NCI-H187 treated with DMSO at 0.1 percent for 48 hours (cell line): ENCODE measurements at places on chromosomes 2 and 18.

GRCh38 chr18:72674710-72675109 is 130.6 kb upstream of the CBLN2 start:
- DNase-seq, result no peak

DNA sequence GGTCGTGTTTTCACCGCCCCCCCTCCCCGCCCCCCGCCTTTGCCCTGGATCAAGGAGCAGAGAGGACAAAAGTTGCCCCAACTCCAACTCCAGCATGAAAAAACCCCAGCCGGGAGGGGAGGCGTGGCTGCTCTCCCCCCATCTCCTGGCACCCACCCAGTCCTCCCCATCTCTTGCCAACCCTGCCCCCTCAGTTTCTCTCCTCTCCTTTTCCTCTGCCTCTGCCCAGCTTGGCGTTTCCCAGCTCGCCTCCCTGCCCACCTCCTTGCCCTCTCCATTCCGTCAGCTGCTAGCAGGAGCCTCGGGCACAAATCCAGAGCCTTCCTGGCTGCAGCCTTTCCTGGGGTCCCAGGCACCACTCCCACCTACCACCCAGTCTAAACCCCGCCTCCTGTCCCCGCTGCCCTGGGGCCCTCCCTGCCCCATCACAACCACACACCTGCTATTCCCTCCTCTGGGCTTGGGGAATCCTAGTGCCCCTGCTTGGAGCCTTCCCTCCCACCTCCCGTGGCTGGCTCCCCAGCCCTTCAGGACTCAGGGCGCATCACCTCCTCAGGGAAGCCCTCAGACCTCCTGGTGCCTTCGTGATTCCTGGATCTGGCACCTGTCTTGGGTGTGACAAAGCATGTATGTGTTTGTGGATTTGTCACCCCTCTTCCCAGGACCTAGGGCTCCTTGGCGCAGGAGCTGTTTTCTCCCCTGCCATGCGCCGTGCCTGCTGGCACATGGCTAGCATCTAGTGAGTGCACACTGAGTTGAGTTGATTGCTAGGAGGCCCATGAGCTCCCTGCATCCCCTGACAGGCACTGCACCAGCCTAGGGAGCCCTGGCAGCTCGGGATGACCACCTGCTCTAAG is 209.1 kb downstream of the TFCP2L1 start:
- DNase-seq, result no peak

- no peak for DNase-seq
Measured at GRCh38 chr2:67898595-67898994, 164.2 kb downstream of the C1D start.

DNA sequence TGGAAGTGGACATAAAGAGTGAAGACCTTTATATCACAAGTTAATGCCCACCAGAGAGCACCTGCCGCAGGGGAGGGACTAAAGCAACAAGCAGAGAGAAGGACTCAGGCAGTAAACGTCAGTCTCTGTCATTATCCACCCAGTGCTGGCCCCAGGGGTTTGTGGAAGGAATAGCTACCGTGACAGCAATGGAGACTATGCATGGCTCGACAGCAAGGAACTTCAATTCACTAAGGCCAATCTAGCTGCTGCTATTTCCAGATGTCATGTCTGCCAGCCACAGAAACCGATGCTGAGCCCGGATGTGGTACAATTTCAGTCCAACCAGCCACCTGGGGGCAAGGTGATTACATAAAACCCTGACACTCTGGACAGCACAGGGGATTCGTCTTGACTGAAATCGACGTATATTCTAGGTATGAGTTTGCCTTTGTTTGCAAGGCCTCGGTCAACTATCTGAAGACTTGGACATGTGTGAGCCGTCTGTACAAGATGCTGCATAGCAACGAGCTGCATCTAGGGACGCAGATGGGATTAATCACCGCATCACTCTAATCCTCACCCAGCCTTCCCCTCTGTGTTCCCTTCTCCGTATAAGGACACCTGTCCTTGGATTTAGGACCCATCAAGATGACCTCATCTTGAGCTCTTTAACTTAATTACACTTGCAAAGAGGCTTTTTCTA is 154.1 kb upstream of the SH3BP4 start:
- DNase-seq, result no peak

- no peak for DNase-seq
Measured at GRCh38 chr2:33126958-33127357, 180.2 kb downstream of the LTBP1 start.

DNA sequence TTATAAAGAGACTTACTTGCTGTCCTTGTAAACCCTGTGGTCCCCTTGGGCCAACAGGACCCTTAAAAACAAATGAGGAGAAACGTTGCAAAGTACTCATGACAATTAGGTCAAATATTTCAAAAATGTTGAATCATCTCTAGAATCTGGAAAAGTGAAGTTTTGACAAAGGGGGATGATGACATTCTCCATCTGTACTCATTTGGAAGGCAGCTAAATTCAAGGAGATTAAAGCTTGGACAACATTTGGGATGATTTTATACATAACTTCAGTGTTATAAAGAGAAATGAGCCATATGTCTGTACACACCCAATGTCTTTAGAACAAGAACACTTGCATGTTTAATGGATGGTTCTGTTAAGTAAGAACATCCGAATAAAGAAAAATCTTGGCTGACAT is 92.9 kb downstream of the COL5A2 start:
- no peak for DNase-seq

- DNase-seq, result no peak
Measured at GRCh38 chr18:45617284-45617683, 2.0 kb downstream of the SLC14A2 start.

DNA sequence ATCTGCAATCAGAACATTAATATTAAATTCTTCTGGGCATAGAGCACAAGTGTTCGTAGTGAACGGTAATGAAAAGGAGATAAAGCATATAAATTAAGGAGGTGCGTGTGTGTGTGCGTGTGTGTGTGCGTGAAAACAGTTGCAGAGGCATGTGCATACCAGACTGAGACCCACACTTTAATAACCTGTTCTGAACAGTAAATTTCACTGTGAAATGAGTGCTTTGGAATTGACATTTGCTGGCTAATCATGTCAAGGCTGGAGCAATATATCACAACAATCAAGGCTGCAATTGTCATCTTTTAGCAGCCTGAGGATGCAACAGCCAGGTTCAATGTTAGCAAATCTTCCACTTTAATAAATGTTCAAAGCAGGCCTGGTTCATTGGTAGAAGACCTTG is 57.9 kb downstream of the DCDC2C start:
- no peak for DNase-seq

GRCh38 chr2:96156926-96157648 is 11.8 kb upstream of the DUSP2 start:
- DNase-seq, result no peak

- DNase-seq, result no peak
Measured at GRCh38 chr2:236289766-236290462, 25.7 kb upstream of the ASB18 start.

- no peak for DNase-seq
Measured at GRCh38 chr2:159497256-159497655, 119.1 kb downstream of the BAZ2B start.

DNA sequence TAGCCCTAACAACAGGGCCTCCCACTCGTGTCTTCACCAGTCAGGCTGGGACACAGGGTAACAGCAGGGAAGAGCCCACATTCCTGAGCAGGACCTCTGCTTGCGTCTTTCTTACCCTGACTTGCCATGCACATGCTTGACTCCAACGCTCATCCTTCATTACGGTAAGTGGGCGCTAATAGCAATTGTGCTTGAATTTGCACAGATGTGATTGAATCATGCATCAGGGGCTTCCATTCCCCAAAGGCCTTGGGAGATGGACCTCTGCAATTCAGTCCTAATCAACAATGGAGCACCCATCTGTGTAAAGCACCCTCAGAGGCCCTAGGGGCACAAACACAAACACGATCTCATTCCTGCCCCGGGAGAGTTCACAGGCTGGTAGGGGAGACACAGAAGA is 13.5 kb downstream of the TEX51 start:
- DNase-seq, result no peak

GRCh38 chr2:207490441-207490840 is 39.3 kb upstream of the CREB1 start:
- DNase-seq, result no peak

- no peak for DNase-seq
Measured at GRCh38 chr2:10738192-10738591, 16.8 kb downstream of the ATP6V1C2 start.

DNA sequence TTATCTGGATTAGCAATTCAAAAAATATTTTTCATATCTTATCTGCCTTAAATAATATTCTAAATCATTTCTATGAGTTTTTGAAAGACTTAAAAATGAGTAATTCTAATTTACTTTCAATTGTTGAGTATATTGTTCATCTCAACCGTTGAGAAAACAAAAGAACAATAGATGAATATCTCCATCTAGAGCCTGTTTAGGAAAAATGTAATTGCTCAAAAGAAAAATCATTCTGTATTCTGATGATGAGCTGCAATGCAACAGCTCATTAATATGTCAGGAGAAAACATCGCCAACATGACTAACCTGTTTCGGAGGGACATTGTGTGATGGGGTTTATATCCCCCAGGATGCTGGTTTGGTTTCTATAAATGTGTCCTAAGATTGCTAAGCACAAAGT is 417.6 kb downstream of the SUCLG1 start:
- DNase-seq, result no peak

GRCh38 chr2:102112692-102113665 is 29.6 kb upstream of the IL1R1 start:
- DNase-seq, result no peak

- DNase-seq, result no peak
Measured at GRCh38 chr2:68932402-68932801, 20.3 kb downstream of the GKN2 start.

DNA sequence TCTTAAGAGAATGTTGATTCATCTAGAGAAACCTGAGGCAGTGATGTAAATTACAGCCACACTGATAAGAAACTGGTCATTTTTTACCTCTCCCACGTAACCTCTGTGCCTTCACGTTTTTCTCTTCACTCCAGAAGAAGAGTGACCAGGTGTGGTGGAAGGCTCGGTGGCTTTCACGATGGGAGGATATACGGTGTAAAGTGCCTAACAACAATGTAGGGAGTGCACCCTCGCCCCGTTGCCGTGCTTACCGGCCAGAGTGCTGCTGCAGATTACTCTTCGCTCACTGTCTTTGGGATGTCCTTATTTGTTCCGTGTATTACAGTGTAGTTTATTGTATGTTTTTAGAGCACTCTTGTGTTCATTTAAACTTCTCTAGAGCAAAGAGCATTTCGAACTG is 46.5 kb downstream of the NCK2 start:
- no peak for DNase-seq

GRCh38 chr2:230244211-230244610 is 18.7 kb downstream of the SP140 start:
- DNase-seq, result no peak

GRCh38 chr2:239305222-239305575 is 95.6 kb downstream of the HDAC4 start:
- no peak for DNase-seq

- no peak for DNase-seq
Measured at GRCh38 chr18:60980422-60981005, 352.7 kb upstream of the CDH20 start.

DNA sequence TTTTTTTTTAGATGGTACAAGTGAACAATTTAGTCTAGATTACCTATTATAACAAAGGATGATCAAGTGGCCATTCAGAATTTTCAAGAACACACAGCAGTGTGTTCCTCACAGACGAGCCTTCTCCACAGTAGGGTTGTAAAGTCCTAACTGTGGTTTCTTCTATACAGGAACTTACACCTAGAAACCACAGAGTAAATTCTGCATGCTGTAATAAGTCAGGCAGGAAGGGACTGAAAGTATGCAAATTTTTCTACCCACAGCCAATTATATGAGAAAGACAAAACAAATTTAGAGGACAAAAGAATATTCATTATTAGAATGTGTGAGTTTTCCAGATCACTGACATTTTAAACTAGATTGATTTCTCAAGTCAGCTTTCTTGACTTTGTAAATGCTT is 99.5 kb downstream of the RBMS1 start:
- DNase-seq, result no peak

GRCh38 chr2:210429403-210430137 is 47.0 kb downstream of the LANCL1 start:
- no peak for DNase-seq

GRCh38 chr2:72911256-72911655 is 6.1 kb upstream of the EMX1 start:
- DNase-seq, result no peak

GRCh38 chr2:8004250-8004681 is 677.6 kb upstream of the ID2 start:
- DNase-seq, result no peak

DNA sequence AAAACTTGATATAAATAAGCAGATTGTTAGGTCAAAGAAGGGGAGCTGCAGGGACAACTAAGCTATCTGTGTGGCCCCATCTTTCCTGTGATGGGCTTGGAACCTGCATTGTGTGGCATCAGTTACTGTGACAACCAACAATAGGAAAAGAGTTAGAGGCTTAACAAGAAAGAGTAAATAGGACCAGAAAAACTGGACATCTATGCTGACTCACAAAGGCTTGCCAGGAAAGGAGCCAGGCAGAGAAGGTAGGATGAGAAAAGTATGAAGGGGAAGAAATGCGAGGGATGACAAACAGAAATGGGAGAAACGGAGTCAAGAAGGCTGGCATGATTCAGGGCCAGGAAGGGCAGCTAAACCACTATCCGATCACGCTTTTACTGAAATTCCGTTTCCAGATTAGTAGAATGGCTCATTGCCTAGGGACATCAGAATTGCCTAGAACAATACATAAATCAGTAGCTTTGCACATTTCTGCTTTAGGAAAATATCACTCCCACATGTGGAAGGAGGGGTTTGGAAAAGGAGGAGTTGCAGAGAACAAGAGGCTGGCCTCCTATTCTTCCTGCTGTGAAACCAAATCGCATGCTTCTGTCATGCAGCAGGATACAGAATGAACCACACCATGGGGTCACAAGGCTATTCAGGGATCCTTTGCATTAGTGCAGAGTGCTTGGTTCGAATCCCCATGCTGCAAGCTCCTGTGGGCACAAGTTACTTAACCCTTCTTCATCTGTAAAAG is 7.3 kb downstream of the PLA2R1 start:
- no peak for DNase-seq

- no peak for DNase-seq
Measured at GRCh38 chr2:132497591-132497990, 81.0 kb downstream of the GPR39 start.

GRCh38 chr2:143668234-143668633 is 539.0 kb downstream of the ARHGAP15 start:
- no peak for DNase-seq

GRCh38 chr2:201906777-201907562 is 100.6 kb downstream of the CDK15 start:
- no peak for DNase-seq

DNA sequence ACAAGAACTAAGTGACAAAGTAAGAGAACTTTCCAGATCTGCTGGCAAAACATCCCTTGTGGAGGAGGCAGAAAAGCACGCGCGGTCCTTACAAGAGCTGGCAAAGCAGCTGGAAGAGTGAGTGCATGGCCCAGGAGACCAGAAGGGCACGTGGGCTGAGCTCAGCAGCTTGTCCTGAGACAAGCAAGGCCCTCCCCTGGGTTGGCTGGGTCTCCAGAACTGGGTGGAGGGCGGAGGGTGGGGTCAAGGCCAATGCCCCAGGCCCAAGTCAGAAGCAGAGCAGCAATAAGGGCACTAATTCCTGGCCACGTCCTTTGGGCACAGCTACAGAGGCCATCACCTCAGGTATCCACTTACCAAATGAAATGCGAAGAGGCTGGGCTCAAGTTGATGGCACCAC is 110.6 kb upstream of the TTC39C start:
- no peak for DNase-seq

- no peak for DNase-seq
Measured at GRCh38 chr2:160670618-160671017, 177.0 kb upstream of the RBMS1 start.
